Memory B cell (primary cell): ENCODE measurements at places on chromosomes 13 and 19.

DNA sequence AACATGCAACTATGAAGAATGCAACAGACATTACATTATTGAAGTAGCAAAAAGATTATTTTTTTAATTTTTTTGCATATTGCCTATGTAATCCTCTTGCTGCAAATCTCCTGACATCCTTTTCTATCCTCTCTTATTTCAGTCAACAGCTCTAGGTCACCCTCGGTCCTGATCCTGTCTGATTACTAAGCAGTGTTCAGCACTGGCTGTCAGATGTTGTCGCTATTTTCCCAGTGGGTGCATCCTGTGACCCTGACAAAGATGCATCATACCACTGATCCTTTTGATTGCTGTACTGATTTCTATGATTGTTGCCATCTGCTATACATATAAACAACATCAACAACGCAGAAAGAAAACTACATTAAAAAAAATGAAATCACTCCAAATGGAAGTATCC, 443.7 kb upstream of the PRR20A start:
- no peaks in the 10 kb centered on the region for H3K27me3 ChIP-seq
- H3K4me3 ChIP-seq, result no peak overlapping the region
- no peak overlapping the region for H3K27ac ChIP-seq
- H3K36me3 ChIP-seq, result no peaks in the 10 kb centered on the region

DNA sequence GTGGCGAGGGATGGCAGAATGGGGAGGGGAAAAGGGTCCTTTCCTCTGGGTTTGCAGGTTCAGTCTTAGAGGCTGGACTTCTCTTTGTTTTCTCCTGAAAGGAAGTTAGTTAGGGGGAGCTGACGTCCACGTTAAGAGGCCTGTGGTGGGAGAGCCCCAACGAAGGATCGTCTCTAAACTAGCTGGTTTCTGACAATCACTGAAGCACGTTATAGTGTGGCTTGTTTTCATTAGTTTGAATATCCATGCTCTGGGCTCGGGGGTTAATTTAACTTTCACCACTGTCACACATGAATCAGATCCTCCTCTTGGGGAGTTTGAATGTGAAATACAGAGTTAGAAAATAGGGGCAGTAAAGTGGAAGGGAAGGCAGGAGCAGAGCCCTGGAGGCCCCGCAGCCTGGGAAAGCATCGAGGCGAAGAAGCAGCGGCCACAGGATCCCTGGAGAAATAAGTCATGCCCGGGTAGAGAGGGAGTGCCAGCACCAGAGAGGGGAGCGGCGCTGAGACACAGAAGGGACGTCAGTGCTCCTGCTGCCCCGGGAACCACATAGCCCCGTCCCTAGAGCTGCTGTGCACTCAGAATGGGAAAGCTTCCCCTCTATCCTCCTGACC, 31.1 kb upstream of the AMER2 start:
- H3K27me3 ChIP-seq, result peaks cover 9% of the 10 kb centered on the region
- no peak overlapping the region for H3K4me3 ChIP-seq
- no peaks in the 10 kb centered on the region for H3K36me3 ChIP-seq
- DNase-seq, result no peak
- H3K27ac ChIP-seq, result no peak overlapping the region

DNA sequence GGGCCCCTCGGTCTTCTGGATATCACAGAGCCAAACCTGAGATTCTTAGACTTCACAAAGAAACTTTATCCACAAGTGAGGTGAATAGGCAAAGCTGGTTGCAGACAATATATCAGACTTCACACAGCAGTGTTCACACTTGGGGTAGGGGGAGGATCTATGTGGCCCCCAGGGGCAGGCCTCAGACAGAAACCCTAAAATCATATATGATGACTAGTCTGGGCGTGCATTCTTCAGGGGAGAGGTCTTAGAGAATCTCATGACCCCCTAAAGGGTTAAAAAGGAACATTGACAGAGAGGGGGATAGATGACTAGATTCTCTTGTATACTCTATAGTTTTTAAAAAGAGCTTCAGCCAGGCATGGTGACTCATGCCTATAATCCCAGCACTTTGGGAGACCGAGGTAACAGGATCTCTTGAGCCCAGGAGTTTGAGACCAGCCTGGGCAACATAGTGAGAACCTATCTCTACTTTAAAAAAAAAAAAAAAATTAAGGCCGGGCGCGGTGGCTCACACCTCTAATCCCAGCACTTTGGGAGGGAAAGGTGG, 2.8 kb downstream of the TYROBP start:
- H3K4me3 ChIP-seq, result no peak overlapping the region
- H3K27me3 ChIP-seq, result no peaks in the 10 kb centered on the region
- H3K36me3 ChIP-seq, result no peaks in the 10 kb centered on the region

DNA sequence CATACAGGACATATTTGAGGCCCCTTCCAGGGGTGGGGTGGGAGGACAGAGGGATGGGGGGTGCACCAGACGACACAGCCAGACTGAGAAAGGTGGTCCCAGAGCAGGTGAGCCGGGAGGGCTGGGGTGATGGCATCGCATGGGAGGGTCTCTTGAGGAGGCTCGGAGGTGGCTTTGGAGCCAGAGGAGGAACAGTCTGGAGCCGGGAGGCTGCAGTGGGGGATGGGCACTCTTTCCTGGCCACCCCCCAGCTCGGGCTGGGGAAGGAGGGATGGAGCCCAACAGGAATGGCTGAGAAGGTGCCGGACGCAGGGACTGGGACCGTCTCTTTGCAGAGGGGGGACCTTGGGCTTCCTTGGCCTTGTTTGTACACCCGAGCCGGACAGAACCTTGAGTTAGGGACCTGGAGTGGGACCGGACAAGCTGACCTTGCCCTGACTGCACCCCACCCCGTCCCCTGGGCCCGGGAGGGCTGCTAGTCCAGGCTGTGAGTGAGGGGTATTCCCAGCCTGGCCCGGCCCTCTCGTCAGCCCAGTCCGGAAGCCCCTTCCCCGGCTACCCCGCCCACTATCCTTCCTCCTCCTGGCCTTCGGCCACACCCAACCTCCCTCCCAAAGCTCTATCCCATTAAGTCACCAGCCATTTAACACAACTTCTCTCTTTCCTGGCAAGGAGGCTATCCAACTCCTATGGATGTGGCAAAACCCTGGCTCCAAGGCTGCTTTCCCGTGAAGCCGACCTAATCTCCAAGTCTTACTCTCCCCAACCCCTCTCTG, 816 bp upstream of the TBXA2R start:
- no peak overlapping the region for H3K27ac ChIP-seq
- peaks cover 4% of the 10 kb centered on the region for H3K36me3 ChIP-seq
- peaks cover 10% of the 10 kb centered on the region for H3K4me1 ChIP-seq
- DNase-seq, result no peak

- no peak for DNase-seq
- no peaks in the 10 kb centered on the region for H3K36me3 ChIP-seq
- H3K27ac ChIP-seq, result no peak overlapping the region
- H3K4me1 ChIP-seq, result no peaks in the 10 kb centered on the region
- H3K27me3 ChIP-seq, result peaks cover 7% of the 10 kb centered on the region
These were observed 19.6 kb upstream of the ZNF675 start for GRCh38 chr19:23706657-23707056.

DNA sequence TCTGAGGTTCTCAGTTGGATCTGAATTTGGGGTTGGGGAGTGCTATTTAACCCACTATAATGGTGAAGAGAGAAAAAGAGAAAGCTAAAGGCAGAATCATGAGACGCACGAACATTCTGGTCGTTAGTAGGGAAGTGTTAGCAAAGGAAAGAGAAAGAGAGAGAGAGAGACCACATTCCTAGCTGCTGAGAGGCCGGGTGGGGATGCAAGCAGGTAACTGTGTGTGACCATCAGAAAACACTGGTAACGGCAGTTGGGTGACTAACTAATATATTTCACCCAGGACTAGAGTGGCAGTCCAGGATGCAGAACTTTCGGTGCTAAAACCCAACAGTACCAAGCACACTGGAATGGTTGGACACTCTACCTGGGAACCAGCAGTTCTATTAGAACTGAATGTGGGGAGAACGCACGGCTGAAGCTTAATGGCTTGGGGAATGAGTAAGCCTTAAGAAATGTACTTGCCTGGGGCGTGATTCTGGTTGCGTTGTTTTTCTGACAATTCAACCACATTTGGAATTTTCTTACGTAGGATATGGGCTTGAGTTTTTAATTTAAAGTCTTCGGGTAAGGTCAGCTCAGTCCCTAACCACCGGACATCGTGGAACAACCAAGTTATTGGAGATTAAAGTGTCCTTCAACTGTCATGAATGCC, 130.2 kb downstream of the DNAJC15 start:
- no peak overlapping the region for H3K27ac ChIP-seq
- peaks cover 5% of the 10 kb centered on the region for H3K27me3 ChIP-seq
- no peak overlapping the region for H3K4me3 ChIP-seq

DNA sequence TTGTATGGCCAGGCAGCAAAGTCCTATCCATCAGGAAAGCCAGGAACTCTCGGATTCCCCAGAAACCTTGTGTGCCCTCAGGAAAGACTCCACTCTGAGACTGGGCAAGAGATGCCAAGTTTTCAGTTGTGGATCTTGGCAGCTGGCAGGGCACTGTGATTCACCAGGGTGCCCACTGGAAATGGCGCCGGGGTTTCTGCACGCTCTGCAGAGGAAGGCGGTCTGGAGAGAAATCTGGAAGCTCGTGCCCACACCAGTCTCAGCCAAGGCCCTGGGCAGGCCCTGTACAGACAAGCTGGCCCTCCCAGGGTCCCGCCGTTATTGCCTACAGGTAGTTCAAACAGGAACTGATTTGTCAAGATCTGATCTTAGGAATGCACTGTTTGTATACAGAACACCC, 4.9 kb downstream of the NAPA start:
- DNase-seq, result no peak
- H3K4me3 ChIP-seq, result no peak overlapping the region
- H3K27me3 ChIP-seq, result no peaks in the 10 kb centered on the region
- no peak overlapping the region for H3K27ac ChIP-seq
- peaks cover 10% of the 10 kb centered on the region for H3K36me3 ChIP-seq

DNA sequence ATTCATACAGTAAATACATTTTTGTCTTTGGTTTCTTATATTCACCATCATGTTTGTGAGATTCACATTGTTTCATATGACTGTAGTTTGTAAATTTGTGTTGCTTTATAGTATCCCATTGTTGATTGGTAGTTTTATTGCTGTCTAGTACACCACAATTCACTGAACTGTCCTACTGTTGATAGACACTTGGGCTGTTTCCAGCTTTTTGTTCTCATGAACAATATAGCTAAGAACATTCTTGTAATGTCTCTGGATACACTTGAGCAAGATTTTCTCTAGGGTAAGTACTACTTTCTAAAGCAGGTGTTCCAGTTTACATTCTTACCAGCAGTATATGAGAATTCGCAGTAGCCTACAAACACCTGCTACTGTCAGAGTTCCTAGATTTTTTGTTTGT, 37.8 kb downstream of the SKA3 start:
- peak overlapping the region; percentile 21 for H3K4me3 ChIP-seq
- peaks cover 2% of the 10 kb centered on the region for H3K27me3 ChIP-seq
- peaks cover 7% of the 10 kb centered on the region for H3K36me3 ChIP-seq
- no peak for DNase-seq
- no peak overlapping the region for H3K27ac ChIP-seq

- DNase-seq, result peak; percentile 62
- H3K36me3 ChIP-seq, result no peaks in the 10 kb centered on the region
- peak overlapping the region; percentile 79 for H3K4me3 ChIP-seq
- H3K4me1 ChIP-seq, result peaks cover 18% of the 10 kb centered on the region
- H3K27me3 ChIP-seq, result no peaks in the 10 kb centered on the region
- H3K27ac ChIP-seq, result peak overlapping the region; percentile 89
These were observed 4.0 kb downstream of the TPGS1 start for GRCh38 chr19:511101-511851.

DNA sequence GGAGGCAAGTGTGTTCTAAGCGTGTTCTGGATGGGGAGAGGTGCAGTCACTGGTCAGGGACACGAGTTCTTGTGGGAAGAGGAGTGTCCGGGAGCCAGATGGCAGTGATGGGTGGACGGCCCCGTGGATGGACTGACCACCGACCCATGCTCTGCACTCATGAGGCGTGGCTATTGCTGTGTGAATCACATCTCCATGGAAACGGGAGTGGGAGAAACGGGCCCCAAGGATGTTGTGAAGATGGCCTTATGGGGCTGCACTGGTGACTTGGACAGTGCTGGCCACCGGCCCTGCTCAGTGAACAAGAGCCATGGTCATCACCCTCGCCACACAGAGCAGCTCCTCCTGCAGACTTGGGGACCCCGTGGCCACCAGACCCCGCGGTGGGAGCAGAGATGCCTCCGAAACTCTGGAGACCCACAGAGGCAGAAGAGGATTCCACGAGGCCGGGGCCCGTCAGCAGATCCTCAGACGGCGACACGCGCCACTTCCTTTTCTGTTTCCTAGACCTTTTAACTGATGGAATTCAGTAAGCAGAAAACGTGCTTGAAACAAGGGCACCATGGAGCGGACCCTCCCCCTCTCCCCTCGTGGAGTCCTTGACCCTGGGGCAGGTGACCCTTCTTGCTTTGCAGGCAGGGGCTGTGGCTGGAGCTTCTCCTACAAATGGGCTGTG, 47.5 kb downstream of the GAS6 start:
- DNase-seq, result no peak
- peaks cover 22% of the 10 kb centered on the region for H3K4me1 ChIP-seq
- H3K36me3 ChIP-seq, result peaks cover 11% of the 10 kb centered on the region
- no peaks in the 10 kb centered on the region for H3K27me3 ChIP-seq
- peak overlapping the region; percentile 88 for H3K27ac ChIP-seq

DNA sequence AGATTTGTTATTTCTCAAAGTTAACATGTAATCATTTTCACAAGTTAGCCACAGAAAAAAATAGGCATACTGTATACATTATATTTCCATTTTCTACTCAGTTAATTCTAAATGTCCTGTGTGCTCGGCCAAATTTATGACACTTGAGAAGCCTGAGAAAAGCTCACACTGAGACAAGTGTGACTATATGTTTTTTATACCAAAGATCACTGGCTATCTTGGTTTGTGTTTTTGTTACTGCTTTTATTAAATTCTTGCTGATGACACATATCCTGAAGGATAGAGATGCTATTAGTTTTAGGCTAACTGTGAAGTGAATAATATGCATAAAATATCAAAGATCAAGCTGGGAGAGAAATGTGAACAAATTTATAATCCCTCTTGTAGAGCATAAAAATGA, 49.3 kb upstream of the IL17D start:
- peaks cover 3% of the 10 kb centered on the region for H3K36me3 ChIP-seq
- H3K4me3 ChIP-seq, result no peak overlapping the region
- H3K27ac ChIP-seq, result no peak overlapping the region
- no peaks in the 10 kb centered on the region for H3K4me1 ChIP-seq

GRCh38 chr13:41241626-41242025, 21.8 kb downstream of the MTRF1 start:
- H3K27me3 ChIP-seq, result no peaks in the 10 kb centered on the region
- H3K4me1 ChIP-seq, result no peaks in the 10 kb centered on the region
- H3K27ac ChIP-seq, result no peak overlapping the region

- peak overlapping the region; percentile 20 for H3K27ac ChIP-seq
- peaks cover 46% of the 10 kb centered on the region for H3K4me1 ChIP-seq
- H3K4me3 ChIP-seq, result peak overlapping the region; percentile 12
- peaks cover 17% of the 10 kb centered on the region for H3K36me3 ChIP-seq
These were observed 64.1 kb downstream of the KLF12 start for GRCh38 chr13:74070065-74070464.

- no peaks in the 10 kb centered on the region for H3K4me1 ChIP-seq
- H3K27ac ChIP-seq, result no peak overlapping the region
- H3K36me3 ChIP-seq, result no peaks in the 10 kb centered on the region
- H3K27me3 ChIP-seq, result peaks cover 4% of the 10 kb centered on the region
- H3K4me3 ChIP-seq, result no peak overlapping the region
These were observed 230.1 kb downstream of the KCTD12 start for GRCh38 chr13:76656056-76656455.
